Panc1 (cell line): ENCODE measurements at places on chromosomes 12 and 14. TPM values are rescaled to one million over a fixed set of nuclear protein-coding genes. Genes with fewer than 3 reads are reported as not detected.

GRCh38 chr12:5710260-5710878 is 234.7 kb downstream of the ANO2 start:
- DNase-seq: no peak

DNA sequence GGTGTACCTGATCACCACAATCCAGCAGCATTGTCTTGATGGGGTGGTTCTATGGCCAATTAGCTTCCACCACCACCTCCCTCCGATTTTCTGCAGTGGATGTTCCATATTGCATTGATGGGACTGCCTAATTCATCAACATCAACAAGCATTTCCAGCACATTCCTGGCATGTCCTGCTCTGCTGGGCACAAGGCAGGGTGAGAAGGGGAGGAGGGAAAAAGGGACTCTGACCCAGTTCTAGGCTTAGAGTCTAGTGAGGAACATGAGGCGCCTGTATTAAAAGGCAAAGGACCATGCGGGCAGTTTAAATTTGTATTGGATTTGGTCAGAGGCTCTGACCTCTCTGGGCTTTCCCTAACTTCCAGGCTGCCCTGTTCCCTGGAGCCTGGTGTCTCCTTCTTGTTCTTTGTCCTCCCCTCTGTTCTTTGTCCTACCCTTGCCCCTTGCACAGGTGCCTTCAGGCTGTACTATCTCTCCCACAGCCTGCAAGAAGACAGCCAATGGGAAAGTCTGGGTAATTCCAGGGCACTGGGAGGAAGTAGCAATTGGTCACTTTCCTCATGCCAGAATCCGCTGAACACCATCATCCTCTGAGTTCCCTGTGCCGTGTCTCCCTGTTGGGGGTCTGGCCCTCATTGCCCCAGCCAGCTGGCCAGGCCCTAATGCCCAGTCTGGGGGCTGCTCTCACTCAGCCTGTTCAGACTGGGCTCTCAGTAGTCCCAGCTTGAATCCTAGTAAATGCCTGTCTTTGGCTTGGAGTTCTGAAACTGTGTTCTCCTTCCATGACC is 43.3 kb downstream of the TSPAN11 start:
- DNase-seq: no peak

GRCh38 chr12:107522692-107523477 is 162.7 kb upstream of the PWP1 start:
- DNase-seq: no peak

EID3 gene
- 18.5 TPM for total RNA-seq

NKX2-1 gene
- total RNA-seq: 0.13 TPM

DNA sequence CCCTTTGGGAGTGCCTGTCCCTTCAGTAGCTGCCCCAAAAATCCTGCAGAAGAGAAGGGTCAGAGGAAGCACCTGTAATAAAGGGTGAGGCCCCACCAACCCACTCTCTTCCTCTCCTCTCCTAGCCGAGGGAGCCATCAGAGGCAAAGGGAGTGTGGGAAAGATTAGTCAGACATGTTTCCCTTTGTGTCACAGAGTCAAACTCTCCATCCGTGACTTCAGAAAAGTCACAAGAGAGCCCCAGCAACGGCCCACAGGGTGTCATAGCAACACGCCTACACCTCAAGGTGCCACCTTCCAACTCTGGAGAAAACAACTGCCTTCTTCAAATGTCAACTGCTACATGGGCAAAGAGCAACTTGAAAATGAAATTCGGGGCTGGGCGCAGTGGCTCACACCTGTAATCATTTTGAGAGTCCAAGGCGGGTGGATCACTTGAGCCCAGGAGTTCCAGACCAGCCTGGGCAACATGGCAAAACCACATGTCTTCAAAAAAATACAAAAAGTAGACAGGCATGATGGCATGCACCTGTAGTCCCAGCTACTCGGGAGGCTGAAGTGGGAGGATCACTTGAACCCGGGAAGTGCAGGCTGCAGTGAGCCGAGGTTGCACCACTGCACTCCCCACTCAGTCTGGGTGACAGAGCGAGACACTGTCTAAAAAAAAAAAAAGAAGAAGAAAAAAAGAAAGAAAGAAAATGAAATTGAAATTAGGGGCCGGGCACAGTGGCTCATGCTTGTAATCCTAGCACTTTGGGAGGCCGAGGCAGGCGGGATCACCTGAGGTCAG is 17.7 kb upstream of the CD27 start:
- no peak for DNase-seq
